ENCODE measurements at places on chromosomes 2 and 18.

DNA sequence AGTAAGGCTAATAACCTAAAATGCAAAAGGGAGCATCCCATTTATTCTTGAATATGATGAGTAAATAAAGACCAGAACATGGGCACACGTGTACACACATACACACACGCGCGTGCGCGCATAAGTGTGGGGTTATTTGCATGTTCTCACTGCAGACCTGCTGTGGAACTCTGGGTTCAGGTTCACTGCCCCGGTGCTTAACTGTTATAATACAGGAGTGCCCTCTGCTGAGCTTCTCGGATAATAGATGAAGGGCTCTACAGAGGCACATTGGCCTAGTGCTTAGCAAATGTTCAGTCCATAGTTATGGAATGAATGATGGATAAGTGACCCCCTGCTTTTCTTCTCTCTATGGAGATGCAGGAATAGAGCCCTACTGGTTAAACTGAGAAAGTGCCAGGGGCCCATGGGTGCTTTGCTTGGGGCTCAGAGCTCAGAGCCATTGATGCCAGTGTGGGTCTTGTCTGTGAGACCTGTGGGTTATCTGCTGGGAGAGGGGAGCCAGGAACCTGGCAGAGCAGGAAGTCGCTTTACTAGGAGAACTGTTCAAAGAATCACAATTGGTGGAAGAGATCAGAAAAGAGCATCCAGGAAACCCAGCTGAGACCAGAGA, 3.6 kb upstream of the ARL4C start:
- DNase-seq = peak; percentile 52

DNA sequence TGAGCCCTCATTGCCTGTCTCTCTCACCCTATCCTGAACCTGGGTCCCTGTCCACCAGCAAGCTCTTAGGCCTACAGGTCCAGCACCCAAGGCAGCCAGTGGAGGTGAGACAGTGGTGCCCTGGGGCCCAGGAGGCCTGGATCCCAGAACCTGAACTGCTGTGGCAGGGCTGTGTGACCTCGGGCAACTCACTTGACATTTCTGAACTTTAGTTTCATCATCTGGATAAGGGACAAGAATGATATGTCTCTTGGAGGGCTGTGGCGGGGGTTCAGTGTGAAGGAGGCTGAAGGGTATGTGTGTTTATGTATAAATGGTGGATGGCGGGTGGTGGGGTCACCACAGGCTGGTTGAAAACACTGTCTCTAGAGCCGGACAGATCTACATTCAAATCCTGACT, 10.9 kb downstream of the CIB4 start:
- no peak for DNase-seq

DNA sequence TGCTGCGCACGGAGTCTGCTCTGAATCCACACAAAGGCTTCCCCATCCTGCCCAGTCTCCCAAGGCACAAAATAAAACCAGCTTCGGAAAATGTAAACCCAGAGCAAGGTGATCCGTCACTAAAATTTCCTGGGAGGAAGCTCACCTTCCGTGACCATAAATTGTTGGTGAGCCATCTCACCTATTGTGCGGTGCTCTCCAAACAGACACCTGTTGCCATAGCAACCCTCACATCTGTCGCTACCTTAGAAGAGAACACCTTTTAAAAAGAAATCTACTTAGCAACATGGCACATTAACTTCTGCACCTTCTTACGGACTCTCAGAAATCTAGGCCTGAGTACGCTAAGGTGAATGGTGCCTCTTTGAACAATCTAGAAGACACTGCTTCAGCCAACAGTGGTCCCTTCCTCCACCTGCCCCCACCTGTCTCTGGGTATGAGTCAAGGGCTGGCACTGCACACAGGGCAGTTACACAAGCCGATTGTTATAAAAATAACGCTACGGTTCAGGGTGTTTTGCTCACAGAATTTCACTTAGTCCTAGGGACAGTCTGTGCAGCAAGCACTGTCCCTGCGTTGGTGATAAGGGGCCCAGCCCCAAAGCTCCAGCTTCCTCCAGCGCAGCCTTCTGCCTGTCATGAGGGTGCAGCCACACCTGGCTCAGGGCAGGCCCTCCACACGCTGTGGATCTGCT, 114.9 kb upstream of the ID2 start:
- DNase-seq = no peak

DNA sequence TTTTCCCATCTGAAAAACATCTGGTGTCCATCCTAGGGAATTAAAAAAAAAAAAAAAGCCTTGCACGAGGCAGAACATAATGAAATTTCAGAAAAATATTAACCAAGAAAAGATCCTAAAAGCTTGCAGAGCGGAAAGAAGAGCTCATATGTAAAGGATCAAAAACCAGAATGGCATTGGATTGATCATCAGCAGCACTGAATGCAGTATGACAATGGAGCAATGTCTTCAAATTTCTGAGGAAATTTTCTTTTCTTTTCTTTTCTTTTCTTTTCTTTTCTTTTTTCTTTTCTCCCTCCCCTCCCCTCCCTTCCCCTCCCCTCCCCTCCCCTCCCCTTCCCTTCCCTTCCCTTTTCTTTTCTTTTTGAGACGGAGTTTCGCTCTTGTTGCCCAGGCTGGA, 21.3 kb upstream of the FAM117B start:
- DNase-seq = no peak

DNA sequence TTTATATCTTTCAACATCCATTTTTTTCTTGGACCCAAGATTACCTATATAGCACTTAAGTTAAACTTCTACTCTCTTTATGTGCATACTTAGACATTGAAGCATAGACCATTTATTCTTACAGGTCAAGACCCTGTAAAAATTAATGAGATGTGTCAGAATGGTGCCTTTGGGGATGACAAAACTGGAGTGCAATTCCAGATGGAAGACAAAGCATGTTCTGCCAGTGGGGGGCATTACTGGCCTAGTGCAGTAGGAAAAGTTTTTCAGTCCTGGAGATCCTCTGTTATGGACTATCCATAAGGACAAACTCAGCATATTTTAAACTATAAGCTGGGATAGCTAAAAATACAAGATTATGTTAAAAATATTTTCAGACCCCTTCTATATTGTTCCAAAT, 57.8 kb upstream of the MMADHC start:
- no peak for DNase-seq

DNA sequence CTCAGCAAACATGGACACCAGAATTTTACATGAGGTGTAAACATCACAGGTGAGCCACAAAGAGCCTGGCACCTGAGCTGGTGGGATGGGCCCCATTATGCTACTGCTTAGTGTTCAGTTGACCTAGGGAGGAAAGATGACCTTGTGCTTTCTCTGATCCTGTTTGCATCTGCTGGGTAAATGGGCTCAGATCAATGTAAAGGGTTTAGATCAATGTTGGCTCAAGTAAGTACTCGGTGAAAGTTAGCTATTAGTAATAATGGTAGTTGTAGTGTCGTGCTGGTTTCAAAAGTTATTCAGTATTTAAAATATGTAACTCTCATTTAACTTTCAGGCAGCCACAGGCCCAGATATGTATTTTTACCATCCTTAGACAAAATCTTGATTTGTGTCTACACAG, 19.8 kb downstream of the ABHD3 start:
- no peak for DNase-seq

GRCh38 chr2:42922790-42923579, 130.6 kb upstream of the HAAO start:
- DNase-seq = no peak

DNA sequence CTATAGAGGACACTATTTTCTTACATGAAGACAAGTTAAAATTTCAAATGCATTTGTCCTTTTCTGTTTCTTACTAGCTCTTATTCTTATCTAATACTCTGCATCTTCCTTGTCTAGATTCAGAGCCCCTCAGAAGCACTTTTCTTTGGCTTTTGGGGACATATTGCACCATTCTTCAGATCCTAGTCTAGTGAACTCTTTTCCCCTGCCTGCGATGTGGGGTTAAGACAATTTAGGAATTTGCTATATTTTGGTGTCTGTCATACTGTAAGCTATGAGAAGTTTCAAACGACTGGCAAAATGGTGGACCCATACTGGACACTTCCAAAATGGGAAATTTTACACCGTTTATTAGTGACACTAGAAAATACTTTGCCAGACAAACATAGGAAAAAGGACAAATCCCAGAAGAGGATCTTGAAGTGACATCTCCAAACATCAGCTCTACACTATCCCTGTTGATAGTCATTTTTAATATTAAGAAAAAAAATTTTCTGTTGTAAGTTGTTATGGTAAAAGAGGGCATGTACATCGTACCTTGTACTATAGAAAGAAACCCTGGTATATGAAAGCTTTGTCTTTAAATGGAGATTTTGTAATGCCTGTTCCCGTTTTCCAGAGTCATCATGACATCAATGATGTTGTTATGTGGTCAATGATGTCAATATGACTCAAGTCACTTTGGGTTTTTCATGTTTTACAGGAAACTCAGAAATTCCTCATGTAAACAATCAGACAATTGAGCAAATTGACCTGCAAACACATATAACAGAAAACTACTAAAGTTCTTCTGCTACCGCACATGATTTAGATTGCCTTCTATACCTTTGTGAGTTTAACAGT, 4.4 kb upstream of the KYNU start:
- no peak for DNase-seq

GRCh38 chr18:56233595-56233994, 404.8 kb downstream of the TXNL1 start:
- DNase-seq = no peak

GRCh38 chr2:206408323-206409320, 34.7 kb upstream of the ADAM23 start:
- no peak for DNase-seq

GRCh38 chr2:160139991-160140390, 60.1 kb downstream of the ITGB6 start:
- DNase-seq = no peak

- DNase-seq = no peak
Measured at GRCh38 chr18:39838831-39839230, 2116.2 kb upstream of the PIK3C3 start.

- DNase-seq = no peak
Measured at GRCh38 chr18:61132031-61132430, 201.2 kb upstream of the CDH20 start.

DNA sequence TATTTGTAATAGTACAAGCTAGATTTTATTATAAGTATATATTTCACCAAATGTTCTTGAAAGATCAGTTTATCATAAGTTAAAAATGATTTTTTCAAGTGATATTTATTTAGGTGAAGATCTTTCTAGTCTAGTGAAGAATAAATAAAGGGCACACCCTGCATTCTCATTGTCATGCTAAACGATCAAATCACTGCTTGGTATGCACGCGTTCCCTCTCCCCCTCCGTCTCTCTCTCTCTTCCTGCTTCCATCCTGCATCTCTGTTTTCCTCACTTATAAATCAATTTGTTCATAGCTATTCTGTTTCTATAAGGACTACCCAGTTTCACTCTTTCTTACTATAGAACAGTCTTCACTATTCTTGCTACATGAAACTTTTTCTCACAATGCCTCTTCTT, 1067.4 kb downstream of the LRP1B start:
- DNase-seq = no peak

DNA sequence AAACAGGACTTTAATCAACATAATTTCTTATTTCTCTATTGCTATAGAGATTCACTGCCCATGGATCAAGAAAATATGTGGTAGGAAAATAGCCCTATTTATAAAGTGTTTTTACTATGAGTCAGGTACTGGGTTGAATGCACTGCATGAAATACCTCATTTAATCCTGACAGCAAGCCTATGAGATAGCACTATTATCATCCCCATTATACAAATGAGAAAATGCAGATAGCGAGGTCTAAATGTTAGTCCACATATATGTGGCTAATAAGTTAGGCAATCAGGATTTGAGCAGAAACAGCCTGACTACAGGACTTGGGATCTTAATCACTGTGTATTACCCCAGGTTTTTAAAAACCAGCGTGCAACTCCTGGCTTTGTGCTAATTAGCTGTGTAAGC, 8.5 kb upstream of the LYPD1 start:
- DNase-seq = no peak

- DNase-seq = no peak
Measured at GRCh38 chr2:226077031-226077430, 677.5 kb downstream of the NYAP2 start.

GRCh38 chr2:207128867-207129266, 36.9 kb downstream of the KLF7 start:
- no peak for DNase-seq

DNA sequence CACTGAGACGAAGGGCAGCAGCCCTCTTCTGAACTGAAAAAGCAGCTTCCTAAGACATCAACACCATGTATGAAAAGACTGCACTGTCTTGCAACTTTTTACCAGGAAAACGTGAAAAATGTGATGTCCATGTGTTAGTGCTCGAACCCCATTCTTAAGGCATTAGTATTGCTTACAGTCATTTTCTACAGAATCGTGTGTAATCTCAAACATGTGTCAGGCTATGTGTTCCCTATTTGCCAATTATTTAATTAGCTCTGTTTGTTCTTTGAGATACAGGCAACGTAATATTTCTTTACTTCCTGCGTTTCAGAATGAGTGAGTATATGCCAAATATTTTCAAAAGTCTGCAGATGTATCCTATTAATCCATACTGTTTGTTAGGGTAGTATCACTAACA, 307.7 kb upstream of the CCDC68 start:
- no peak for DNase-seq

DNA sequence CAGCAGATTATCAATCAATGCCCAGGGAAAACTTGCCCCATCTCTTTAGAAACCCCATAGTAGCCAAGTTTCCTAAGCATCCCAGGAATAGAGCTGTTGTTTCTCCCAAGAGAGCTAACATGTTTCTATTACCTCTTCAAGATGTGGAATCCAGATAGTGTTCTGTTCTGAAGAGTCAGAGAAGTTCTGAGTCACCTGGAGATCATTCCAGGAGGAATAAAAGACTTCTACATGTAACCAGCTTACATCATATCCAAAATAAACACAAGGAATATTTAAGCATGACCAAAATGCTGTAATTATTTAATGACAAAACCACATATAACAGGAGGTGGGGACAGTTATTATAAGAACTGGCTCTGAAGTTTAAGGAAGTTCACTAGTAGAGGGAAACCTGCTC, 51.0 kb upstream of the GORASP2 start:
- DNase-seq = no peak

DNA sequence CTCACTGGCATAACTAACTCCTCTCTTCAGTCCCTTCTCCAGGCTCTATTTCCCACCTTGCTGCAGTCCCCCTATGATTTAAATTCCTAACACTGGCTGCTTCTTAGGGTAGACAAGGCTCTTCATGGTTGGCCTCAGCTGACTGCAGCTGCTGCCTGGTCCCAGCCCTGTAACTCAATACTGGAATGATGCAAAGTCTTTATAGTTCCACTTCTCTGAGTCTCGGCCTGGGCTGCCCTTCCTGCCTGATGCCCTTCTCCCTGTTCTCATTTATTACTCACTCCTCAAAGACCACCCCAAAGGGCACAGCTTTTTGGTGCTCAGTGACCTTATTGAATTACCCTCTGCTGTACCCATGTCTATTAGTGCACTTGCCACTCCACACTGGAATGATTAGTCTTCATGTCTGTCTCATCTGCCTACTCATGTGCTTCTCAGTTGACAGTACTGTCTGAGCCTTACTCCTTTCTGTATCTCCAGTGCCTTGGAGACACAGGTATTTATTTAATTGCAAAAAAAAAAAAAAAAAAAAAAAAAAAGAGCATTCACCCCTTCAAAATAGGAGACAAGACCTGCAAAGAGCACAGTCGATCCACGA, 199.4 kb upstream of the REV1 start:
- no peak for DNase-seq
